ENCODE measurements at places on chromosomes 11 and 22.
A peak's percentile ranks its signal among the peaks of the same experiment; 100 is the strongest.

GRCh38 chr11:113363996-113364641 lies 23.5 kb upstream of the ANKK1 start:
- DNase-seq: no peak

- DNase-seq: peak; percentile 53
Observed at GRCh38 chr22:44261164-44261860, 51.4 kb downstream of the SHISAL1 start.

- DNase-seq: no peak
Observed at GRCh38 chr11:95255251-95256145, 24.5 kb upstream of the SESN3 start.

GRCh38 chr22:26768156-26768515 lies 110.7 kb downstream of the MIAT start:
- no peak for DNase-seq

- DNase-seq: no peak
Observed at GRCh38 chr11:68355471-68355870, 43.1 kb downstream of the LRP5 start.
